NCI-H1436 treated with DMSO at 0.1 percent for 48 hours (cell line): ENCODE measurements at places on chromosomes 16 and 17.

DNA sequence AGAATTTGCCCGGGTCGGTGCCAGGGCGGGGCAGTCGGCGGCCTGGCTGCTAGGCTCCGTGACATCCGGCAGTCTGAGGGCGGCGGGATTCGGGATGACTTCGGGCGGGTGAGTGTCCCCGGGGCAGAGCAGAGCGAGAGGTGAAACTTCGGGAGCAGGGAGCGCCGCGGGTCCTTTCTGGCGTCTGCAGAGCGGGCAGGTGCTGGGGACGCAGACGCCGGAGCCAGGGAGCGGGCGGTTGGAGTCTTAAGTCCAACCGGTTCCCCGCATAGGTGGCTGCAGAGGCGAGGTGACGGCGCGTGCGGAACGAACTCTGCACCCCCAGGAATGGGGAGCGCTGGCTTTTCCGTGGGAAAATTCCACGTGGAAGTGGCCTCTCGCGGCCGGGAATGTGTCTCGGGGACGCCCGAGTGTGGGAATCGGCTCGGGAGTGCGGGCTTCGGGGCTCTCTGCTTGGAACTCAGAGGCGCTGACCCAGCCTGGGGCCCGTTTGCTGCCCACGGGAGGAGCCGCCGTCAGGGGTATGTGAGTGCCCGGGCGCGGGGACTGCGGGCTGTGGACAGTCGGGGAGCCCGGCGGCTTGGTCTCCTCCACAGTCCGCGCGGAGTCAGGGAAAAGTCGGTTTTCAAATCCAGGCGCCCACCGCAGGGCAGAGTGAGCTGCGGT lies at the start of gene B4GALNT2:
B4GALNT2 (plus strand) TSS at position 71 of the 666 bp plus-strand sequence; CDS start at position 95, 24 bp downstream.
- DNase-seq: no peak

DNA sequence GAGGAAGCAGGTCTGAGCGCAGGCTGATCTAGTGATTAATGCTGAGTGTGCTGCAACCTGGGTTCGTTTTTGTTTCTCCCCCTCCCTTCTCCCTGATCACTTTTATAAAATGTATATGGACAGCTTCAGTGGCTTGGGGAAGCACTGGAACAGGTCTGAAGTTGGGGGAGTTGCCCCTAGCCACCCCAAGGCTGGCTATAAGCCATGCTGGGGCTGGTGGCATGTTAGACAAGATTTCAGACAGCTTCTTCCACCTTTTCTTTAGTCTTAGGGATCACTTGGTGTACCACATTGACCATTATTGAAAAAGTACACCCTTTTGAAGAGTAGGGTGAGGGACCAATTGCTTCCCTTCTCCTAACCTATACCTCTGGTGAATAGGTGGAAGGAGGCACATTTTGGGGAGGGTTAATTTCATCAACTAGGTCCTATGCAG lies 3.8 kb upstream of the VAC14 start:
- DNase-seq: no peak

GRCh38 chr16:21120976-21121520 lies 29.6 kb downstream of the DNAH3 start:
- DNase-seq: no peak

- DNase-seq: no peak
Measured at GRCh38 chr17:16989230-16989952, 17.5 kb upstream of the TNFRSF13B start.

GRCh38 chr16:31090540-31090939 lies 1.8 kb upstream of the PRSS53 start:
- no peak for DNase-seq

- DNase-seq: no peak
Measured at GRCh38 chr17:76843703-76844484, 24.3 kb upstream of the MGAT5B start.

DNA sequence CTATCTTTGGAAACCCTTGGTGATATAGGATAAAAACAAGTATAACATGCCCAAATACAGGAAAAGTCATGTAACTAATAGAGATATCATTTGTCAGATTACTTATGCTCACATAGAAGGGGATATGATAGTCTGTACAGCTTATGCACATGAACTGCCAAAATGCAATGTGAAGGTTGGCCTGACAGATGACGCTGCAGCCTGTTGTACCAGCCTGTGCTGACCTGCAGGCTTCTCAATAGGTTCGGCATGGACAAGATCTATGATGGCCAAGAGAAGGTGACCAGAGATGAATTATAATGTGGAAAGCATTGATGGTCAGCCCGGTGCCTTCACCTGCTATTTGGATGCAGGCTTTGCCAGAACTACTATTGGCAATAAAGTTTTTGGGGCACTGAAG lies 12.7 kb downstream of the WFIKKN2 start:
- no peak for DNase-seq

DNA sequence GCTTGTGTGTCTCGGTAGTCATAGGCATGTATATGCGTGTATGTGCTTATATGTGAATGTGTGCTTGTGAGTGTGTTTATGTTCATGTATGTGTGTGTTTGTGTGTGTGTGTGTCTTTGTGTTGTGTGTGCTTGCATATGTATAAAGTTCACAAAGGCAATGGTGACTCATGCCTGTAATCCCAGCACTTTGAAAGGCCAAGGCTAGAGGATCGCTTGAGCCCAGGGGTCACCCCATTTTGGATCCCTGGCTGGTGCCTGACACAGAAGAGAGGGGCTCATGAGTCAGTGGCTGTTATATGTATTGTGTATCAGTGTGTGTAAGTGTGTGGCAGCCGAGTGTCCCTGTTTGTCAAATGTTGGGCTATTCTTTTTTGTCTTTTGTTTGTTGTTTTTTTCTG lies 69.3 kb downstream of the ABCC1 start:
- DNase-seq: no peak

DNA sequence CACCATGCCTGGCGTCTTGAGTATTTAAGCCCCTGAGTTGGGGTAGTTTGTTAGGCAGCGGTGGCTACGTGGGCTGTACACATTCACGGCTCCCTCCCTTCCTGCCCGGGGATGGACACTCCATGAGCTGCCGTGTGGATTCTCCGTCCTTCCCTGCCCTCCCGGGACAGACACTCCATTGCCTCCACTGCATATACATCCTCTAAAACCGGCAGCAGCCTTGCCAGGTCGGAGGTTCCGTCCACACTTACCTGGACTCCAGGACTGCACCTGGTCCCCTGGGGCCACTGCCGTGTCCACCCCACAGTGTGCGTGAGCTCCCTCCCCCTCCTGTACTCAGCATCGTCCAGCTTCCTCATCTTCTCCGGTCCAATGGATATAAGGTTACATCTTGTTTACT lies 3.5 kb upstream of the SPATA2L start:
- DNase-seq: no peak

DNA sequence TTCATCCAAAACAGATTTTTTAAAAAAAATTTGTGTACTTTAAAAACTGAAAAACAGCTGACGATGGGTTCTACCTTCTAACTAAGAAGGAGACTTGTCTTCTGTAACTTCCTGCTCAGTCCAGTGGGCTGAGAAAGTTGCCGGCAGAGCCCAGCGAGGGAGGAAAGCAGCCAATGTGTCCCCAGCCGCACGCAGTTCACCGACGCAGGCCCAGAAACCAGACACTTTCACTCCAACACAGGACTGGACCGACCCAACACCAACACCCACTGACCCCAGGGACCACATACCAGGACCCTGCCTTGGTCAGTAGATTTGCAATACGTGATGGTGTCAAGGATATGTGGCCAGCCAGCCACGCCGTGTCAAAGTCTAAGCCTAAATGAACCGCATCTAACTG lies 25.6 kb downstream of the TRAP1 start:
- no peak for DNase-seq

GRCh38 chr17:37752482-37752881 lies 7.6 kb upstream of the HNF1B start:
- DNase-seq: no peak

- no peak for DNase-seq
Measured at GRCh38 chr17:76023900-76024237, 3.2 kb downstream of the EVPL start.

DNA sequence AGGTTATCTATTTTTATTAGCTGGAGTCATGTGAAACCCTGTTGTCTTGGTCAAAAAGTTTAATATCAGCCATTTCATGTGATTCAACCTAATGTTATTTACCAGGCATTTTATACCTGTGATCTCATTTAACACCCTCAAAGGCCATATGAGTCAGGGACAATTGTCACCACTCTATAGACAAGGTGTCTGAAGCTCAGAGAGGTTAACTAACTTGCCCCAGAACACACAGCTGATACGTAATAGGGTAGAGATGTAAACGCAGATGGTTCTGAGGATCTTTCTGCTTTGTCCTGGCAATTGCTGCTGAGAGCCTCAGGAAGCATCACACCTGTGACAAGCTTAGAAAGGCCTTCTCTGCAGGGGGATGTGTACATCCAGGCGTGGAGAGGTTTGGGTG lies 4.9 kb downstream of the CD300A start:
- DNase-seq: no peak

- no peak for DNase-seq
Measured at GRCh38 chr17:20200865-20201458, 191.8 kb downstream of the SPECC1 start.

- DNase-seq: no peak
Measured at GRCh38 chr17:82703036-82703745, 4.7 kb upstream of the RAB40B start.

DNA sequence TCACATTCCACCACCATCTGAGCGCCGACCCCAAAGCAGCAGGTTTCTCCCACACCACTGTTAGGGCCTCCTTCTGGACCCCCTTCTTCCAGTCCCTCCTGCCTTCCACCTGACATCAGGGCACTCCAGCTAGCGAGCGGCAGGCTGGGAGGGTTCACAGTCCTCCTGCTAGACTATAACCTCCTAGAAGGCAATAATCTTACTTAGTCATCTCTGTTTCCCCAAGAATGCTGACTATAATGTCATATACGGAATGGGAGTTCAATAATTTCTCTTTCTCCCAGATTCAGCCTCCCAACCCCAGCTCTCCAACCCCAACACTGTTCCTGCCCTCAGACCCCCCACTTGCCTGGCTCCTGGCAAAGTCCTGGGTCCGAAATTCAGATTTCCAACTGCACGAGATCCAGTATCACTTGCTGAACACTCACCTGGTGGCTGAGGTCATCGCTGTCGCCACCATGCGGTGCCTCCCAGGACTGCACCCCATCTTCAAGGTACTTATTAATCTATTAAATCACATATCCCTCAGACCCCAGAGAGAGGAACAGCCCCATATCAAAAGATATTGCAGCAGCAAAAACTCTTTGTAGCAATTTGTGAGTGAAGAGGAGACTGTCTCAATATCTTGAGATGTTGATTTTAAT lies 5.6 kb downstream of the ALOX12 start:
- no peak for DNase-seq

DNA sequence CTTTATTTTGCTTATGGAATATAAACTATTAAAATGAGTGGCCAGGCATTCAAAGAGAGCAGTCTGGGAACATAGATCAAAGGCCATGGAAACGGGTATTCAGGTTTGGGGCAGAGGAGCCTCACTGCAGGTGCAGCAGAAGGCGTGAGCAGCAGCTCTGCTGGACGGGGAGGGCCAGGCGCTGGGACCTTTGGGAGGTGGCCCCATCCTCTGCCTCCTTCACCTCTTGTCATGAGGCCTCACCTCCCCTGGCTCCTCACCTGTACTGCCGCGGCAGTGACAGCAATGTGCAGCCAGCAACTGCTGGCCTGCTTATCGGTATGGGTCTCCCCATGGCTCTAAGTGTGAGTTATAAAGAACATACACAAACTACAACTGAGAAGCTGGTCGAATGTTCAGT lies 109.4 kb downstream of the CDK5R1 start:
- no peak for DNase-seq

- no peak for DNase-seq
Measured at GRCh38 chr16:68744744-68745280, 7.7 kb downstream of the CDH1 start.

DNA sequence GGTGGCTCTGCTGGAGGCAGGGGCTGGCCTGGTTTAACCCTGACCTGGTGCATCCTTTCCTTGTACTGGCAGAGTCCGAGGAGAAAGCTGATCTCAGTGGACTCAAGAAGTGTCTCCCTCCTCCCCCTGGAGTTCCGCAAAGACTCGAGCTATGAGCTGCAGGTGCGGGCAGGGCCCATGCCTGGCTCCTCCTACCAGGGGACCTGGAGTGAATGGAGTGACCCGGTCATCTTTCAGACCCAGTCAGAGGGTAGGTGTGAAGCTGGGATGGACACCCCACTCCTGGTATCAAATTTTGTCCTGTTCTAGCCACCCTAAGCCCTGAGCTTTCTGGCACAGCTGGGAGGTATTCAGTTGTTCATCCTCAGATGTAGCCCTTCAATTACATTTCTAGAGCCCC lies 42.5 kb downstream of the IL21R start:
- no peak for DNase-seq

- DNase-seq: no peak
Measured at GRCh38 chr17:40331743-40332641, 23.0 kb downstream of the RARA start.

DNA sequence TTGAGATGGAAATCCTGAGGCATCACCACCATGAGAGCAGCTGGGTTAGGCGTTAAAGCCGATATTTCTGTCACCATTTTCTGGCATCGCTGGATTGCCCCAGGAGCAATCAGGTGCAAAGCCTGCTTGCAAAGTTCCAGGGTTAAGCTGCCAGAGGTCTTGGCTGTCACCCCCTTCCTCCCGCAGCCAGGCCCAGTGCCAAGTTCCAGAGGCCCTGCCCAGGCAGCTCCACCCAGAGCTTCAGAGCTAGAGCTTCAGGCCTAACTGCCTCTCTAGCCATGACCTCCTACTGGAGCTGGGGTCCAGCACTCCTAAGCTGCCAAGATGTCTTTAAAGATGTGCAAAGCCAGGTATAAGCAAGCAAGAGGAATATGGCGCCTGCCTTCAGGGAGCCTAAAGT lies 8.8 kb upstream of the TMEM238L start:
- no peak for DNase-seq

DNA sequence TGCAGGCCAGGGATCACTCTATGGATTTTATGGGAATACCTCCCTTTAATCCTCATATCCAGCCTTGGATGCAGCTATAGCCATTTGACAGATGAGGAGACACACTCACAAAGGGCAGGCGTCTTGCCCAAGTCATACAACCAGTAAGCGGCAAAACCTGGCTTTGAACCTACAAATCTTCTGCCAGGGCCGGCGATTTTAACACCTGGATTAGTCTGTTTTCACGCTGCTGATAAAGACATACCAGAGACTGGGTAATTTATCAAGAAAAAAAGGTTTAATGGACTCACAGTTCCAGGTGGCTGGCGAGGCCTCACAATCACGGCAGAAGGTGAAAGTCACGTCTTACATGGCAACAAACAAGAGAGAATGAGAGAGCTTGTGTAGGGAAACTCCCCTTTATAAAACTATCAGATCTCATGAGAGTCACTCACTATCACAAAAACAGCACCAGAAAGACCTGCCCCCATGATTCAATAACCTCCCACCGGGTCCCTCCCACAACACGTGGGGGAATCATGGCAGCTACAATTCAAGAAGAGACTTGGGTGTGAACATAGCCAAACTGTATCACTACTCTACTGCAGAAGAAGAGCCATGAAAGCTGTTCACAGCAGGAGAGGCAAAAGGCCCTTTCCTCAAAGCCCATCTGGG lies 67.5 kb downstream of the XYLT1 start:
- DNase-seq: no peak

DNA sequence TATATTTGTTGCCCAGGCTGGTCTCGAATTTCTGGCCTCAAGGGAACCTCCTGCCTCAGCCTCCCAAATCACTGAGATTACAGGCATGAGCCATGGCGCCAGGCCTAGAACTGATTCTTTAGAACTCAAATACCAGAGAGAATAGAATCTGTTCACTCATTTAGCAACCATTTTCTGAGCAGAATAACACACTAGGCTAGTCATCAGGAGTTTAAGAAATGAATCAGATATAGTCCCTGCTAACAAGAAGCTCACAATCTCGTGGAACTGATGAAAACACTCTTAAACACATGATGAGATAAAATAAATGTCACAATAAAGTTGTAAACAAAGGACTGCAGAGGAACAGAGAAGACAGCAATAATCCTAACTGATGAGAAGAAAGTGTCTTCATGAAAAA lies 55.8 kb upstream of the ADCY9 start:
- DNase-seq: no peak
